ENCODE measurements at places on chromosomes 1 and 21.

DNA sequence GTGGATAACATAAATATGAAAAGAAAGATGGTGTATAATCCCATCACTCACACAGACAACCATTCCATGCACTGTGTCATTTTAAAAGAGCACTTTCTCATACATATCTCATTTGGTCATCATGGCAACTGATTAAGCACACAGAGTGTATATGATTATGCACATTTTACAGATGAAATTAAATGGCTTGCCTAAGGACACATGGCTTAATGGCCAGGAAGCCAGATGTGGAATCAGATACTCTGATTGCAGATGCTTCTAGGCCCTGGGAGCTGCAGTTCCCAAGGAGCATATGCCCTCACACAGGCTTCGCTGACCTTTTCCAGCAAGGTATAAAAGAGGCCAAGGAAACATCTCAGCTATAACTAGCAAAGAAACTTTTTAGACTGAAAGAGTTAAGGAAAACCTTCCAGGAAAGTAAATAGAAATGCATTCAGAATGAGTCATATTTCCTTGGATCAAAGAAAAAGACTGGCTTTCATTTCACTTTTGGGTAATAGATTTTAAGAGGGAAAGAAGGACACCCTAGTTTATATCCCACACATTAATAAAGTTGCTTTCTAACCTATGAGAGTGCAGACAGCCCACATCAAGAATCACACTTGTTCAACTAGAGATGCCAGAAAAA lies 19.6 kb upstream of the FAM89A start:
- DNase-seq, result no peak

DNA sequence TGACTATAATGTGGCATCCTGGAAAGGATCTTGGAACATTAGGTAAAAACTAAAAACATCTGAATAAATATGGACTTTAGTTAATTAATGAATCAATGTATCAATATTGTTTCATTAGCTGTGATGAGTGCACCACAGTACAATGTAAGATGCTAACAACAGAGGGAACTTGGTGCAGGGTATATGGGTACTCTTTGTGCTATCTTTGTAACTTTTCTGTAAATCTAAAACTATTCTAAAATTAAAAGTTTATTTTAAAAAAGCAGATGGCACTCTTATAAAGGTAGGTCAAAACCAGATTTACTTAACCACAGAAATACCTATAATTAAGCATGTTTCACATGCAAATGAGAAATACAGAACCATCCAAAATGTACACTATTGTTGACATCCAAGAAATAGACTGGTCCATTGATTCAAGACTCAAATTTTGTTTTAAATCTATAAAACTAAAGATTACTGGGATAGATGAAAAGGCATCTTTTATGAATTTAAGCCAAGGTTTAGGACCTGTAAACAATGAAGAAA lies 38.4 kb downstream of the ACBD3 start:
- DNase-seq, result no peak

DNA sequence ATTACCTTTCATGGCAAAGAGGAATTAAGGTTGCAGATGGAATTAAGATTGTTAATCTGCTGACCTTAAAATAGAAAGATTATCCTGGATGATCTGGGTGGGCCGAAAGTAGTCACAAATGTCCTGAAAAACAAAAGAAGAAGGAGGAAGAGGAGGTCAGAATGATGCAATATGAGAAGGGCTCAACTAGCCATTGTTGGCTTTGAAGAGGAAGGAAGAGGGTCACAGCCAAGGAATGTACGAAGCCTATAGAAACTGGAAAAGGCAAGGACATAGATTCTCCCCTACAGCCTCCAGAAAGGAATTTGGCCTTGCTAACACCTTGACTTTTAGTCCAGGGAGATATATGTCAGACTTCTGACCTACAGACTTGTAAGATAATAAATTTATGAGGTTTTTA lies 39.4 kb upstream of the FMOD start:
- DNase-seq, result no peak

DNA sequence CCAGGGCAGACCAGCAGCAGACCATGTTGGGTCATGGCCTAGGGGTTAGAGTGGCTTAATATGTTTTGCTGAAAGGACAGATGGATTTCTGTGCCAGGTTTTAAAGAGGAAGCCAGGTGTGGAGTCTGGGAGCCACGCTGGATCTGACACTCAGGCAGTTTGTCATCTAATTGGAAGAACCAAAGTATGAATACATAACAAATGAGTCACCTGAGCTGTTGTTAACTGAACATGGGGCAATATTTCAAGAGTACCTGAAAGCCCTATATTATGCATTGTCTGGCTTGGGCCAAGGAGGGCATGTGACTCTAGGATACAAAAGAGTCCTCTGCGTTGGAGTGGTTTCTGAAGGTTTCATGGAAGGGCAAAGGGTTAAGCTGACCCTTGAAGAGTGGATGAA lies 70.6 kb downstream of the LMO4 start:
- DNase-seq, result no peak

- no peak for DNase-seq
These were observed 33.2 kb downstream of the VCAM1 start for GRCh38 chr1:100752791-100753190.

DNA sequence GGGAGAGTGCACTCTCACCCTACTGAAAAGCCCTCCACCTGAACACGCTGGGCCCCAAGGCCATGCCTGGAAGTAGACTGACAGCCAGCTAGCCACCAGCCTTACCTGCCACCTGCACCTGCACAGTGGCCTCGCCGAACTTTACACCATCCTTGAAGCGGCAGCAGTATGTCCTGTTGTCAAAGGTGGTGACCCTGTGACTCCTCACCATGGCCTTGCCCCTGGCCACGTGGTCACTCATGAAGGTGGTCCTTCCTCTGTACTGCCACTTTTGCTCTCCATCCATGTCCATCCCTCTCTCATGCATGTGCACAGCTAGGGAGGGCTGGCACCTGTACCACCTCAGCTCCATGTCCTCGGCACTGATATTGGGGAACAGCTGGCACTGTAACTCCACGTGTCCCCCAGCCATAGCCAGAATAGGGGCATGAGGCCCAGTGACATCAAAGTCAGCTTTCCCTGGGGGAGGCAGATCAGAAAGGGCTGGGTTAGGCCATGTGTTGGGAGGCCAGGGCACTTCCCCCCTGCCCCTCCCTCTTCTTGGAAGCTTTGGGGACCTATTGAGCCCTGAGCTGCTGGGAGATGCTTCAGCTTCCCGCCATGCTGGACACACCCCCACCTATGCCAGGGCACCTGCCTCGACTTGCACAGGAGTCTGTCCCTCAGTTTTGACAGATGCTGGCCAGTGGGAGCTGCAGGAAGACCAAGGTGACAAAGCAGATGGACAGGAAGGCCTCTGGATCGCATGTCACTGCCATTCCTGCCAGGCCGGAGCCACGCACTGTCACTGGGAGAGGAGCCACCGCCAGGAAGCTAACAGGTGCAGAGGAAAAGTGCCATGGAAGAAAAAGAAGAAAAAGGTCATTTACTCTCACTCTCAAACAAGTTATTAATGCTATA lies 24.6 kb downstream of the RNF187 start:
- no peak for DNase-seq

GRCh38 chr1:107169615-107170014 lies 28.8 kb downstream of the NTNG1 start:
- no peak for DNase-seq

DNA sequence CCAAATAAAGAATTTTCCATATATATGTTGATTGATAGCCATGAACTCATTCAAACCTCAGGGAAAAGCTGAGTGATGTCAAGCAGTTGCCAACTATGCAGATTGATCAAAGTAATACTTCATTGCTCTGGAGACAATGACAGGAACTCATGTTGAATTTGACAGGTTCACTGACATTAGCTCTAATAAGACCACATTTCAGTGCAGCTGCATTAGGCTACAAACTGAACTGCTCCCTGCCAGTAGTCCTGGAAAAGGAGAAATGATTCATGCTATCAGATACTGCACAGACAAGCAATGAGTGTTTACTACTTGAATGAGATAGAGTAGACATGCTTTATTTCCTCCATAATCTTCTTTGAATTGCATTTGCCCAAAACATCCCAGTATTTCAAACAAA lies 948.4 kb downstream of the MRPL39 start:
- no peak for DNase-seq

DNA sequence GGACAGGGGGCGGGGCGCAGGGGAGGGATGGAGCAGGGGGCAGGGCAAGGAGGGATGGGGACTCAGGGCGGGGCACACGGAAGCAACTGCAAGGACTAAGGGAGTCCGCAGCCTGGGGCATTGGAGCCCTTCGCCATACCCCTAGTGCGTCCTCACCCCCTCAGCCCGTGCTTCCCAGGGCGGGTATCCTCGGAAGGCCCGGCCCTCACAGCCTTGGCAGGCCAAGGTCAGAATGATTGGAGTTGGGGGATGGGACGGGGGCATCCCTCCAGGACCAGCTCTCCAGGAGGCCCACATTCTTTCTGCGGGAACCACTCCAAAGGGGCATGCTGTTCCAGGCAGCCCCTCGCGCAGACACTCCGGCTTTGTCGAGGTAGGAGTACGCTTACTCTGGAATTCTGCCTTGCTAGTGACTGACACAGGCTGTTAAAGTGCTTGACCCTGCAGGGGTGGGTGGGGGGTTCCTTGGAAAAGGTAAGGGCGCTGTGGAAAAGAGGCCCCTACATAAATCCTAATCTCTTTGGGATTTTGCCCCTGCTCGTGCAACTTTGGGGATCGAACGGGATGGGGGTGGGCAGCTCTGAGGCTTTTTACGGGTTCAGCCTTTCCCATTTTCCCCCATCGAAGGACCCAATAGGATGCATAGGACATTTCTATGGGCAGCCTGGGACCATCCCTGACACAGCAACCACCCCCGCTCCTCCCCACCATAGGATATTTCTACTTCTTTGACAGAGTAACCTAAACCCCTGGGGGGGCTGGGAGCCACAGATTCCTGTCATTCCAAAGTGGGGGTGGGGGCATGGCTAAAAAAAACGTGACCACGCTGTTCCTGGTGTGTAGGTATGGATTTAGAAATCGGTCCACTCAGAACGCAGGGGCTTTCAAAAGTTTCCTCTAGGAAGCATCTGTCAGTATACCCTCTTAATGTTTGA lies 738 bp upstream of the TRIM11 start:
- no peak for DNase-seq

Data from stimulated activated CD4-positive, alpha-beta T cell treated with anti-CD3 and anti-CD28 coated beads, Interleukin-12 subunit alpha, Interleukin-12 subunit beta, amount 100 ng/mL, for 4 hours (primary cell).